Amniotic stem cell (primary cell): ENCODE measurements at places on chromosomes 5 and 9.

DNA sequence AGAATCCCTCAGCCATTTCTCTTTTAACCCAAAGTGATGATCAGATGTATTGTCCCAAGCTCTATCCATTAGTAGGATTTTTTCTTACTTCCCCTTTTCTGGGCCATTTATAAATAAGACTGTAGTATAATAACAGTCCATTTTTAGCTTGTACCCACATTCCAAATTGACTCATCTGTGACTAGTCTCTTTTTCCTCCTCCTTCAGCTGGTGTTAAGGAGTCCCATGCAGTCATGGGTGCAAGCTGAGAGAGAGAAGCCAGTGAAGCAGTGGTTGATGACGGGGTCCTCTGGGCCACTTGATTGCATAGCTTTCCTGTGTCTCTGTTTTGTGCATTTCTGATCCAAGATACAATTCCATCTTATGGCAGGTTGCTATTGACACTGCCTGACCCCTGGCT lies 476.0 kb upstream of the CD180 start:
- no peak for DNase-seq

- DNase-seq, result no peak
These were observed 29.0 kb downstream of the PSMB7 start for GRCh38 chr9:124386201-124386600.

- DNase-seq, result no peak
These were observed 2.8 kb upstream of the TIFAB start for GRCh38 chr5:135454946-135455345.

DNA sequence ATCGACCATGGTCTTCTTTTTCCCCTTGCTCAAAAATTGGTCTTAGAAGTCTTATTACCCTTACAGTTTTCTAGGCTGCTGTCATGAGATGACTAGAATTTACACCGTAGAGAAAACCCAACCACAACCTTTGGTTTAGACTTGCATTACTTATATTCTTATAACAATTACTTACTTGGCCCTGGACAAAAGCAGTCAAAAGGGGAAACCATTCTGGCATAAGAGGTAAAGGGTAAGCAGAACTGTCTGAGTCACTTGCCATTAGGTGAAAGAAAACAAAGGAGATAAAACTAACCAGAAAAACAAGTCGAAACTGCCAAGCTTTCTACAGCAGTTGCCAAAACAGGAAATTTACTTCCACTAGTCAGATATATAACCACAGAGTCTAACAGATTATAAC lies 17.9 kb downstream of the TMEM245 start:
- no peak for DNase-seq

DNA sequence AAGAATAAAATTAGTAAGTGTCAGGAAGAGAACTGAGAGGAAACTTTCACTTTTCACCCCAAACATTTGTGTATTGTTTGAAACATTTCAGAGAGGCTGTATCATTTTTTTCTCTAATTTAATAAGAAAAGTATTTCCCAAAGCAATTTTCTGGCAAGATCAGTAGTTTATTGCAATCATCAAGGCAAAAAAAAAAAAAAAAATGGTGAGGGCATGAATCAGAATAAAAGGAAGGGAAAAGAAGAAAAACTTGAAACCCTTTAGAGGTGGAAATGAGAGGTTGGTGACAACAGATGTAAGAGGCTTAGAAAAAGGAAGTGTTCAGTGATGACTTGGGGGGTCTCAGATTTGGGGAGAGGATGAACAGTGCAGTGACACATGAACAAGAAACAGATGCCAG lies 13.3 kb downstream of the SHC3 start:
- no peak for DNase-seq

GRCh38 chr9:114130624-114131277 lies 24.6 kb upstream of the COL27A1 start:
- DNase-seq, result no peak

DNA sequence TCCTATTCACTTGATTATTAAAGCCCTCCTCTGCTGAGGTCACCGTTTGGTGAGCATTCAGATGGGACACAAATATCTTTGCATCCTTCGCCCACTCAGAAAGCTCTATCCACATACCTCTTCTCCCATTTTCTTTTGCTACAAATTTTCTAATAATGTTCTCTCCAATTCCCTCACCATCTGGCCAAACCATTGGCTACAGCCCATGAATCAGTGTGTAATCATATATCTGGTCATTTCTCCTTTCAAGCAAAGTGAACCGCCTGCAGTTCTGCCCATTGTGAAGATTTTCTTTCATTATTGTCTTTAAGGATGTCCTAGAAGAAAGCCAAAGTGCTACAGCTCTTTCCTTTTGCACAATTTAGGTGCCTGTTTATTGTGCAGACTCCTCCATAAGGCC lies 54.2 kb upstream of the DAPK1 start:
- no peak for DNase-seq

DNA sequence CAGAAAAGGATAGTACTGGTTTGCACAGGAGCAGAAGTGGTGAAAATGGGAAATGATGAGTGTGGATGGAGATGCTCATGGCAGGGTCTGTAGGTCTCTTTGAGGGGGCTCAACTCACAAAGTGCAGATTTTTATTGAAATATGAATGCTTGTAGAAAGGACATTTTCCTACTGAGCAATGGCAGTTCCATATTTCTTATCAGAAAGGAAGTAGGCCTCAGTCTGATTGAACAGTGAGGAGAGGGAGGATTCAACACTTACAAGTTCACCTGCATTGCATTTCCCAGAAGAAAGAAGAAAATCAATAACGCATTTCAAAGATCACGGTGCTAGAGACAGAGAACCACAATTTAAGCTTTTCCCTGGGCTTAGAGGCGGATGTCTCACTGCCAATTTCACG lies 49.2 kb downstream of the ANXA2R start:
- DNase-seq, result no peak

- no peak for DNase-seq
These were observed 41.8 kb downstream of the ARHGAP26 start for GRCh38 chr5:142811866-142812557.

DNA sequence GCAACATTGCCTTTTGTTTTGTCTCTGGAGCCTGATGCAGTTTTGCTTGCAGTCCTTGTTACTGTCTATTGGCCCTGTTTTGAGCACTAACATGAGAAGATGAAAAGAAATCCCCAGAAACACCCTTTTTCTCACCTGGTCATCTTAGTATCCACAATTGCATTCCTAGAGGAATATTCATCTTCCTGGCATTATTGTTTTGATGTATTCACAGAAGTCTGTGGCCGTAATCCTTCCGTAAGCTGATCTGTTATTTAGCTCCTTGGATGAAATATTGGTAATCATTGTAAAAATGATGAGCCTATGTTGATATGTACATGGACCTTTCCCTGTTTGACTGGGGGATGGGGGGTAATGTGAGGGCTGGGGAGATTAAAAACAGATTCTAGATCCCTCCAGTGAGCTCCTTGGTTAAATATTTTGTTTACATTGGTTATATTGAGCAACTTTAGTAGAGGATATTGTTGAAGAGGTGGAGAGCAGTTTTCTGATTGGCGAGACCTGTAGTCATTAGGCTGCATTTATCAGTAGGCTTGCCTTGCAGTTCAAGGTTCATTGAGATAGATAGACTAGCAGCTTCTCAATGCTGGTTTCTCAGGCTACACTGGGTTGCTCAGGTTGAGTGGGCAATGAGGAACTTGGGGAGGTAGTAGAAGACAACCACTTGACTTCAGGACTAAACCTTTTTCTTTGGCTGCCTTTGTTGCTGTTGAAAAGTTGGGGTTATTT lies 117.5 kb downstream of the MACIR start:
- no peak for DNase-seq

- no peak for DNase-seq
These were observed 23.0 kb upstream of the KIF2A start for GRCh38 chr5:62283005-62283404.

DNA sequence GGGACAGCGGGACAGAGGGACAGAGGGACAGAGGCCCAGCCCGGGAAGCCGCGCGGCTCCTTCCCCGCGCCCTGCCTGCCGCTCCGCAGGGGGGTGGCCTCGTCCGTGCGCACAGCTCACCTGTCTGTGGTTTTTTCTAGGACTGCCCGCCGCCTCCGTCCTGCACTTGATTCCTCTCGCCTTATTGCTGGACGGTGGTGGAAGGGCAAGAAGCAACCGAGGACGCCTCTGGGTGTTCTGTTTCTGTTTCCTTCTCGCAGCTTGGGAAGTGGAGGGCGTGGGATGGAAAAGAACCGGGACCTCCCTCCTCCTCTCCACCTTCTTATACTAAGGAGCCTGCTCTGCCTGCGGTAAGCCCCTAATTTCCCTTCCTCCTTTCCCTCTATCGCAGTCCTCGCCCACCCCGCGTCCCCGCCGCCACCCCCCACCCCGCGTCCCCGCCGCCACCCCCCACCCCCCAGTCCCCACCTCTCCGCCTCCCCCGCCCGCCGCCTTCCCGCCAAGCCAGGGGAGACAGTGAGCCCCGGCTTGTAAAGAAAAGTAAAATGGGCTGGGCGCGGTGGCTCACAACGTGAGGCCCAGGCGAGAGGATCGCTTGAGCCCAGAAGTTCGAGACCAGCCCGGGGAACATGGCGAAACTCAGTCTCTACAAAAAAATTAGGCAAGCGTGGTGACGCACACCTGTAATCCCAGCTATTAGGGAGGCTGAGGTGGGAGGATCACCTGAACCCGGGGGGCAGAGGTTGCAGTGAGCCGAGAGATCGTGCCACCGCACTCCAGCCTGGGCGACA lies 9.6 kb upstream of the FLT4 start:
- no peak for DNase-seq

GRCh38 chr5:5154733-5155132 lies 14.6 kb downstream of the ADAMTS16 start:
- no peak for DNase-seq

GRCh38 chr9:120574473-120574872 lies 5.5 kb downstream of the CDK5RAP2 start:
- no peak for DNase-seq

- no peak for DNase-seq
These were observed 56.1 kb downstream of the PTCH1 start for GRCh38 chr9:95460518-95461164.

GRCh38 chr5:56264417-56265025 lies 31.4 kb upstream of the ANKRD55 start:
- no peak for DNase-seq

DNA sequence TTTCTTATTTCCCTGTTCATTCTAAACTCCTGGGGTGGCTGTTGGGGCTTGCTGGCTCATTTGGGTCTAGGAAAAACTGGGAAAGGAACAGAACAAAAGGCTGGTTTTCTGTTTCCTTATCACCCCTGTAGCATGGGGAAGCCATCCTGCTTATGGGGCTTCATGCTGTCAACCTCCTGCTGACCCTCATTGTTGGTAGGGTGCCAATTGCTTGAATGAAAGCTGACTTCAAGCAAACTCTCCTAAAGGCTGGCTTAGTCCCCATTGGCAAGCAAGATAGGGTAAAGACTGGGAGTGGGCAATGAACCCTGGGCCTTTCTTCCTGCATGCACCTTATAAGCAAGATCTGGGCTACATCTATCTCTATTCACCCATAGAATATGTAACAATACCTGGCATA lies 511.6 kb downstream of the DMAC1 start:
- DNase-seq, result no peak

DNA sequence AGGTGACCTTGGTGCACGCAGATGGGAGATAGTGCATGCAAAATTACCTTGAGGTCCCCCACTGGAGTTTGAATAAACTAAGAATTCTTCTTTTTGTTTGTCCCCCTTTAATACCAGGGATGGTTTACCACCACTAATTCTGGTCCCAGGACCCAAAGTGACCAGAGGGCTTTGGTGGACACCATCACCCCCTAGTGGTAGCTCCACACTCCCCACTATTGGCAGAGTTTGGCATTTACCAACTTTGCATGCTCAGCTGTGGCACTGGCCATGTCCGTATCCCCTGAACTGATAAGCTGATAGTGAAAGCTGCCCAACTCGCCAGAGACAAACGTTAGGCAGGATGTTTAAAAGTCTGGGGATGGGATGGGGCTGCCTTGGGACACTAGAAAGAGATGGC lies 3.3 kb downstream of the ASTN2 start:
- no peak for DNase-seq

DNA sequence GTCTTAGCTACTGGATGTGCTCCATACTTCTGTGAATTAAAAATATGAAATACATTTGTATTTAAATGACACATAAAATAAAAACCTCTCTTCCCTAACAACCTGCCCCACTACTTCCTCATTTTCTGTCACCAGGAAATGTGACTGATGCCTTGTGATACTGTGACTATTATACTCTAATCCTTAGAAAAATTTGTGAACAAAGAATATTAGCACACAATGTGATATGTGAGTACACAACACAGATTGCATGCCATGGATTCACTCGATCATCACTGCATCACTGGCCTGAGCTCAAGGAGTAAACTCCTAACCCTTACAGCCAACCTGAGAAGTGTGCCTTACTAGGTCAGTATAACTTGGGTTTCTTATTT lies 281.0 kb downstream of the EFNA5 start:
- no peak for DNase-seq

DNA sequence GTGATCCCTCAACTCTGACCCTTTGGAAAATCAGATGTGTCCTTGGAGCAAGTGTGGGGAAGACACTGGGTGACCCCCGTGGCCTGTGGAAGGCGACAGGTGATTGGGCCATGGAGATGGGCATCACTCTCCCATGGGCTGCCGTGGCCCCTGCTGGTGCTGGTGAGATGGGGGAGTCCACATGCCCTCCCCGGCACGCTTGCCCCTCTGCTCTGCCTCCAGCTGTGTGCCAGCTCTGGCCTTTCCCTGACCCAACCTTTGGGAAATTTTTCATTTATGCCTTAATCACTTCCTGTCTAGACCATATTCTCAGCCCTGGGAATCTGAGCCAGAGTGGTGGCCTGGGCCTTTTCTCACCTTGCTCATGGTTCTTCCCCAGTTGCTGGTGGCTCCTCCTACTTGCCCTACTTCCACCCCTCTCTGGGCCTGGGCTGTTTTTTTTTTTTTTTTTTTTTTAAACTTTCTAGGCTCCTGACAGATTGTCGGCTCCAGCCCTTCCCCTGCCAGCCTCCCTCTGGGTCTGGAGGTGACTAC lies 56.6 kb downstream of the RGS3 start:
- DNase-seq, result no peak

DNA sequence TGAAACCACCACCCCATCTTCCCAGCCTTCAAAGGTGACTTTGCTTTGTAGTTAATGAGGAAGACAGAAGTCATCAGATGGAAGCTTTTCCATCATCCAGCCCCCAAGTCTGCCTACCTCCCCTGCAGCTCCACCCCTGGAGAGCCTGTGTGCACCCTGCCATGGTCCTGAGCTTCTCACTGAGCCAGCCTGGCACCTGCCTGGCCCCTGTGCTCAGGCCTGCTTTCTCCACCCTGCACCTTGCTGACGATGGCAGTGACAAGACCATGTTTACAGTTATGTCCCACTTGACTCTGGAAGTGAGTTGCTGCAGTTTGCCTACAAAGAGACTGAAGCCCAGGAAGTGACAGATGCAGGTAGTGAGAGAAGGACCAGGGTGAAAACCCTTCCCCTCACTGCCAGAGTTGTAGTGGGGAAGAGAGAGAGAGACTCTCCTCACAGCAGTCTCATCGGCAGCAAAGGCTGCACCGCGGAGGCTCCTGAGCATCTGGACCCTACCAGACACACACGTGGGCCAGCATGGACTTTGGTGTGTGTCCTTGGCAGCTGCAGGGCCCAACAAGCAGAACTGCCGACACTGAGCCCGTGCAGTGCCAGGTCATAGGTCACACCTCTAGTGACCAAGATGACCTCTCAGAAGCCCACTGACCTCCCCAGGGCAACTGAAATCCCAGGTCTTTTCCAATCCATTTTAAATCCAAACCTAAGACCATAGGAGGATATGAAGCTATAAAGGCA lies 107.1 kb downstream of the CACNA1B start:
- DNase-seq, result no peak

GRCh38 chr9:122340161-122340560 lies 30.7 kb upstream of the PTGS1 start:
- DNase-seq, result no peak

GRCh38 chr5:110785356-110785755 lies 46.5 kb downstream of the SLC25A46 start:
- no peak for DNase-seq

- no peak for DNase-seq
These were observed 129.4 kb downstream of the GNA14 start for GRCh38 chr9:77518688-77519087.
